ENCODE measurements at places on chromosomes 1 and 21.

DNA sequence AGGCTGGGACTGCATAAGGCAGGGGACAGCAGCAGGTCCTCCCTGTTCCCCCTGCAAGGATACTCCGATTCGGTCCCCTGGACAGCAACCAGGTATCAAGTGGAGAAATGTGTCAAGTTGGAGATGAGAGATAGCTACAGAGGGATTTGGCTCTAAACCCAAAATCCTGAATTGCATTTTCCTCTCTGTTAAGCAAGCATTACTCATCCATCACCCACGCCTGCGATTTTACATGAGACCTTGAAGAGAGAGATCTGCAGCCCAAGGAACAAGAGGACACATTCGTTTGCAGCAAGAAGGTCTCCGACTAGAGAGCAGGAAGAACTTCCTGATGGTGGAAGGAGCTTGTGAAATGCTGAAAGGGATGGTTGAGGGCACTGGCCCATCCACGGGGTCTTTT, 21.9 kb downstream of the SYT2 start:
- no peak for DNase-seq

DNA sequence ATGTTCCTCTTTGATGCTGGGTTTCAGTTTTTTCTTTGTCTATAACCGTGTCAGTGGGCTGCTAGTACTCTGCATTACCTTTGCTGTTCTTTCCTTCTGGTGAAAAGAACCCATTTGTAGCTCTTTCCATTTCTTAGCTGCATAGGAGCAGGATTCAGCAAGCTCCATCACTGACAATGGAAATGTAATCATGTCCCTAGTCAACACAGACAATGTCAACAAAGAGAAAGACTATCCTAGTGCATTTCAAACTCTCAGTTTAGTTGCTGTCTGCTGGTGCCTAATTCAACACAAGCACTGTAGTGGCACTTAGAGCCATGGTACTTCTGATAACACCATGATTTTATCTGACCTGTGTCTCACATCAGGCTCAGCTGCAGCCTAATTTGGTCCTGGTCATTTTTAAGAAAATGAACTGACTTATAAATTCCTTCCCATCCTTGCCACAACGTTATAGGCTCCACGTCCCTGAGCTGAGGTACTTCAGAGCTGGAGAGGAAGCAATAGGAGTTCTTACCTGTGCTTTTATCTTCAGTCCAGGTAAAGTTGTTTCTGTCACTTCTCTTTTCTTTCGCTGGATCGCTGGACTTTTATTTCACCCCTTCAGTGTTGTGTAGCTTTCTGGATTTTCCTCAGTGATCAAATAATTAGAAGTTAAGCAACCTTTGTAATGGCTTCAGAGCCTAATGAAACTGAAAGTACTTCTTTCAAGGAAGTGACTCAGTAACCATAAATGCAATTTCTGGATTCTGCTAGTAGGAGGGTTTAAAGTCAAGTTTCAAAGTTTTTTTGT, at the start of gene GBP3:
TSS of gene GBP3 (minus strand) at position 700 of the 793 bp plus-strand sequence. CDS start 2,145 bp downstream, outside the sequence.
- DNase-seq: no peak

DNA sequence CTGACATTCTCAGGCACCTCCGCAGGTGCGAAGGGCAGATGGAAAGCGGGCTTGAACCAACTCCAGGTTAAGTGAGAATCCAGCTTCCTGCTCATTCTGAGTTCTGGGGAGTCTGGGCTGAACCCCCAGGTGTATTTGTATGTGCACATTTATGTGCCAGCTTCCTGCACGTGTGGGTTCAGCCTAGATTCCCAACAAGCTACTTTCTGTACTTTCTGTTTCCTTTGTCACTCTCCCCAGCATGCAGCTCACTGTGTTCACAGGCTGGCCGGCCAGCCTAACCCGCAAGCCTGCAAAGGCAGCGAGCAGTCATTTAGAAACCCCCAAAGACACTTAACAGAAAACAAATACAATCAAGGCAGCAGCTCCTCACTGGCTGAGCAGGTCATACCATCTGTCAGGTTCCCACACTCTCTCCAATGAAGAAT, 1.3 kb upstream of the IL19 start:
- DNase-seq: no peak

DNA sequence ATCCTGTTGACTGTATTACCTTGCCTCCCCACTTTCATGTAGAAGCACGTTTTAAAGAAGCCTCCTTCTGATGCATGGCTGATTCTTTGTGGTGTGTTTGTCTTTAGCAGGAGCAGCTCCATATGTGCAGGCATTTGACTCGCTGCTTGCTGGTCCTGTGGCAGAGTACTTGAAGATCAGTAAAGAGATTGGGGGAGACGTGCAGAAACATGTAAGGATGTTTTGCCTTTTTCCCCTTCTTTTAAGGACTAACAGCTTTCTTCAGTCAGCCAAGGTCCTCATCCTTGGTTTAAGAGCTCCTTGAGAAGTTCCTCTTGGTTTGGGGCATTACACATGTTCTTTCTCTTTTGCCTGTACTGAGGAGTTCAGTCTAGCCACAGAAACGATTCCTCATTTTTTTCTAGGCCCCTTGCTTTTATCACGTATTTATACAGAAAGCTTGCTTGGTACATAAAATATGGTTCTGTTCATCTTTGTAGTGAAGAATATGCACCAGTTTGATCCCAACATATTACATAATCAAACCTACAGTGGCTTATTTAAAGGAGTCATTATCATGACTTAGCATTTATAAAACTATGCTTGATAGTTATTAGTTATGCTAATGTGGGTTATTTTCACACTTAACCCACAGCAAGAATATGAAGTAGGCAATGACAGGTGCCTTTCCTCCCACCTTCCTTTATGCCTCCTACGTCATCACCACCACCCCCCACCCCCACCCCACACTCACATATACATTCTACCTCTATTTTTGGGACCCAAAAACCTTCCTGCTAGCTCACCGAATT, 19.6 kb downstream of the CAP1 start:
- no peak for DNase-seq

DNA sequence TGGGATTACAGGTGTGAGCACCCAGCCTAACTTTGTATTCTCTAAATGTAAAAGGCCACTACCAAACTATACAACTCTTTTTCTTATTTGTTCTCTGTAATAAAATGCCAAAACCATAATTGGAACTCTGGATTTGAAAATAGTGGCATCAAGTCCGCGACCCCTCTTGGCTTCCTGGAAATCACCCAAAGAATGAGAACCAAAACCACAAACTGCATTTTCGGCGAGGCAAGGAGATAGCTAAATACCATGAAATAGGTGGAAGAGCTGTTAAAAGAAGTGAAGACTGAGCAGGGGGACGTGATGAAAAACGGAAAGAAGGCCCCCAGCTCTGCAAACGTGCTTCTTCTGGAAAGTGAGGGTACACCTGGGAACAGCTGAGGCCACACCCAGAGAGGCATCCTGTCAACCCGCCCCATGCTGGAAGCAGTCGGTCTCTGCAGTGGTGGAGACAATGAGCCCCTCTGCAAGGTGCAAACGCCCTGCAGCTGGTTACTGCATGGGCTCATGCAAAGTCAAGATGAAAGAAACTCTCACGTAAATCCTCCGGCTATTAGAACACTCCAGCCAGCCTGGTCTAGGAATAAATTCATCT, 22.5 kb downstream of the VPS26C start:
- no peak for DNase-seq

DNA sequence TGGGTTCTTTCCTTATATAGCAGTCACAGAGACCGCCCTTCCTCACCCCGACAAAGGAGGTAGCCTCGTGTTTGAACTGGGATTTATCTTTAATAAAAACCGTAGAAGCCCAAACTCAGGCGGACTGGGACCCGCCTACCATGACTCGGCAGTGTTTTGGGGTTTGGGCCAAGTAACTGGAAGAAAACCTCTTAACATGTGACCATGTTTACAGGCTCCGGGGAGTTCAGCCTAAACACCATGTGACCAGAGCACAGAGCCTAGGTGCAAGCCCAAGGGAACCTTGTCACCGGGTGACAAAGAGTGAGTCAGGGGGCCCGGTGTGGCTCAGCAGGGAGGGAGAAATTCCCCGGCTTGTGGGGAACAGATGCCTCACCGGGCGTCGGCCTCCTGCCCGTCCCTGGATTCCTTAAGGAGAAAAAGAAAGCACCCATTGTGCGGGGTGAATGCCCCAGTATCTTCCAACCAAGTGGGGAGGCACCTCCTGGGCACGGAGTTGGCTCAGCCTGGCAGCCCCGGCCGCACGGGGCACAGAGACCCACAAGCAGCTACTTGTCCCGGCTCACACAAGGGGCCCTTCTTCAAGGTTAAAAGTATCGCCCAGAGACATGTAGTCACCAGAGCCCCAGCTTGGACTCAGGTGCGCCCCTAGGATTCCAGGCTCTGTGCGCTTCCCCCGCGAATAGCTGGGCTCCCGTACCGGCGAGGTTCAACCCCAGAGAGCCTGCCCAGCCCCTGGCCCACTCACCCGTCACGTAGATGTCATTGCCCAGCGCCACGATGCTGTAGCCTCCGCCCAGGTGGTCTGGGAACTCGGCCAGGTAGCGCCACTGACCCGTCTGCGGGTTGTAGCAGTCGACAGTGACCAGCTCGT, 1.4 kb downstream of the KLHL21 start:
- peak; percentile 85 for DNase-seq

- DNase-seq: no peak
Measured at GRCh38 chr1:113683384-113684152, 75.7 kb downstream of the PHTF1 start.

GRCh38 chr1:28646040-28646439, 2.4 kb upstream of the RNU11 start:
- no peak for DNase-seq

DNA sequence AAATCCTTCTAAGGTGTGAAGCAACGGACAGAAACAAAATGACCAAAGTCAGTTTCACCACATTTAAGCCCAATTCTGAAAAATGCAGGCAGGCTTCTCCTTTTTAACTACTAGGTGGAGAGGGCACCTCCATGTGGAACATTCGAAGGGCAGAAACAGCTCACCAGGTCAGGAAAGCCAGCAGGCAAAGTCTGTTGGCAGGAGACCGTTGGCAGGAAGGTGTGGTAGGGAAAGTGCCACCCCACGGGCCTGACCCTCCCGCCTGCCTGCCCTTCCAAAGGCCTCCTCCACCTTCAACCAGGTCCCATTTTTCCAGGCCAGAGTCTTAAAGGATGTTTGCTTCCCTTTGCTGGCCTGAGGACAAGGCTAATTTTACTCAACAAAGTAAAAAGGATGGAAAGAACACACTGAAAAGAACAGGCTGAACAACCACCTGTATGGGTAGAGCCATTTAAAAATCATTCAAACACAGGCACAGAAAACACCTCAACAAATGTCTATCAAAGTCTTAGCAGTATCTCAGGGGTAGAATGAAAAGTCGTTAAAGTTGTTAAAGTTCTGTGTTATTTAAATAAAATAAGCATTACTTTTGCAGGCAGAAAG, 26.4 kb downstream of the CAPZB start:
- DNase-seq: no peak

GRCh38 chr1:187121661-187122060, 292.9 kb downstream of the PLA2G4A start:
- DNase-seq: no peak

GRCh38 chr1:2633366-2633935, 635 bp upstream of the MMEL1 start:
- DNase-seq: peak; percentile 49

DNA sequence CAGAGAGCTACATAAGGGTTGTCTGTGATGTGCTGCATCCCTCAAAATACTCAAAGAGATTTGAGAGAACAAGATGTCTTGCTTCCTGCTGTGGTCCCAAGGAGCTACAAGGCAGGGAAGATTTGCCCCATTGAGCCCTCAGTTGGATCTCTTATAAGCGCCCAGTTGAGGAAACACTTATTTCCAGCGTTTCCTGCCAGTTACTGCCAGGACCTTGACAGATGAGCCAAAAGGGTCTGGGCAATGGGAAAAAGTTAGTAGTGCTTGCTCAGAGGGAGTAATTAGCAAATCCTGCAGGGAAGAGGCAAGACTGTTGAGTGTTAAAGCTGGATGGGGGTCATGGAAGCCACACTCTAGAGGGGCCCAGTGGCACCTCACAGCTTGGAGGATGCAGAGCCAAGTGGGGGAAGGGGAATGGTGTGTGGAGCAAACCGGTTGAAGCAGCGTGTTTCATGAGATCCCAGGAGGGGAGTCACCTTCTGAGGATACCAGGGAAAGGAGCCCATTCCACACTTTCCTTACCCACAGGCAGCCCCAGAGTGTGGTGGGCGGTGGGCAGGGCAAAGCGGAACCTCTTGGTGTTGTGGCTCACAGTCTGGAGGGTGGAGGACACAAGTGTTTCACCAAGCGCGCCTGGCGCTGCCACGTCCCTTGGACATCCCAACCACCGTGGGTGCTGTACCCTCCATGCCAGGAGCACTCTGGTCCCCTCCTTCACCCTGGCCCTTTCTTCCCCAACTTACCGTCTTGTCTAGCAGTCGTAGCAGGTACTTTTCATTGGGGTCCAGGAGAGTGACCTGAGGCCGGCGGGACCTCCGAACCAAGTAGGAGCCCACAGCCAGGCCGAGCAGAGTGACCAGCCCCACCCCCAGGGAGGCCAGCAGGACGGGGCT, 805 bp downstream of the CYB5R1 start:
- no peak for DNase-seq

DNA sequence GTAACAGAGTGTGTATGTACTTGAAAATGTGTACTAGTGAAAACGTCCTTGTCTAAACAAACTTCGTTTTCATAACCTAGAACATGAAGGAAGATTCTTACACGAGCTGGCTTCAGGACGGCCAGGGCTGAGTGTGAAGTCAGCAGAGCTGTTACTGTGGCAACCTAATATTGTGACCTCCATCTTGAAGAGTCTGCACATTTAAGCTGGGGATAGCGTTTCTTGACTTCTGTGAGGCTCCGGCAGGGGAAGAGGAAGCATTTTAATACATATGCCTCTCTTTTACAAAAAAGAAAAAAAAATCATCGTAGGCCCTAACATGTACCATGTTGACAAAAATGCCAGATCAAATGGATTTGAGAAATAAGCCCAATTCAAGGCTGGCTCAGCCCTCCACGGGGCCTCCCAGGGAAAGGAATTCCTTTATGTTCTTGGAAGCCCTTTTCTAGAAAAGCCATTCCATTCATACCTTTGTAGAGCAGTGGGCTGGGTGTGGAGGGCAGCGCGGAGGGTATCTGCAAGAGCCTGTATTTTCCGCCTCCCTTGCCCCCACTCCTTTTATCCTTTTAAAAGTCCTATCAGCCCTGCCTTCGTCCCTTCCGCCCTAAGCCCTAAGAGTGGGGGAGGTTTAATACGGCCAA, 51.1 kb downstream of the SIM2 start:
- no peak for DNase-seq

DNA sequence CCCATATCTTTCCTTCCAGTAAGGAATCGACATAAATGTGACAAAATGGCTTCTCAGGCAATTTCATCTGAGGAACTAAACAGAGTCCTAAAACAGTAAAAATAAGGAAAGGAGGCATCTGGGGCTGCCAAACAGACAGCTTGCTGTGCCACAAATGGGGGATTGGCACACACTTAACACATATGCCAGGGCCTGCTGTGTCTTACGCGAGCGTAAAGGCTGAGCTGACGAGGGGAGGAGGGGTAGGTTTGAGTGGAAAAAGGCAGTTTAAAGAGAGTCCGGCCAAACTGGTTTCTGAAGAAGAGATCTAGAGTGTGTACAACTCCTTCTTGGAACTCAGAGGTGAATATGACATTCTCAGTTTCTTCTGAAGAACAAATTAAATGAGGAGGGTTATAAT, 244.1 kb upstream of the MAP1LC3C start:
- DNase-seq: no peak

- no peak for DNase-seq
Measured at GRCh38 chr1:12669529-12670068, 25.7 kb downstream of the AADACL4 start.

Measured in sciatic nerve (tissue), 2 donors.